Stimulated activated CD8-positive, alpha-beta memory T cell treated with anti-CD3 and anti-CD28 coated beads, Interleukin-7, amount 100 ng/mL, for 1 hour (primary cell): ENCODE measurements at places on chromosomes 5 and 9.

DNA sequence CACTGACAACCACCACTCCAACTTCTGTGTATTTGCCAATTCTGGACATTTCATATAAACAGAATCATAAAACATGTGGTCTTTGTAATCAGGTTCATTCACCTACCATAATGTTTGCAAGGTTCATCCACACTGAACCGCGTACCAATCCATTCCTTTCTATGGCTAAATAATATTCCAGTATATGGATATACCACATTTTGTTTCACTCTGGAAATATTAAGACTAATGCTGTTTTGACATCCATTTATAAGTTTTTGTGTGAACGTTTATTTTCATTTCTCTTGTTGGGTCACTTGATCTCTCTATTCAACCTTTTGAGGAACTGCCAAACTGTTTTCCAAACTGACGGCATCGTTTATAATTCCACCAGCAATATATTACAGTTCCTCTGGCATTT lies 26.3 kb upstream of the RNF38 start:
- no peak for DNase-seq

DNA sequence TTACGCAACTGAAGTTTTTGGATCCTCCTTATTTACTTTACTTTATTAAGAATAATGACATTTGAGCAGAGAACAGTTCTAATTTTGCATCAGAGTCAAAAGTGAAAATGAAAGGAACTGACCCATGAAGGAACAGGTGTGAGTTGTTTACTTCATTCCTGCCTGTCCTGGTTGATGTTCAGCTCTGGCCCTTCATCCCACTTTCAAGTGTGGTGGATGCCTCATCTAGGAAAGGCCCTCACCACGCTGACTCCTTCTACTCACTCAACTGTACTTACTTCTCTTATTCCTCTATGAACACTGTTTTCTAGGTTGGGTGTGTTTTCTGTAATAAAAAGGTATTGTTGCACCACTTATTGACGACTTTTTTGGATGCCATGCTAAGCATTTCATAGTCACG lies 61.8 kb upstream of the PLEKHG4B start:
- DNase-seq = no peak

DNA sequence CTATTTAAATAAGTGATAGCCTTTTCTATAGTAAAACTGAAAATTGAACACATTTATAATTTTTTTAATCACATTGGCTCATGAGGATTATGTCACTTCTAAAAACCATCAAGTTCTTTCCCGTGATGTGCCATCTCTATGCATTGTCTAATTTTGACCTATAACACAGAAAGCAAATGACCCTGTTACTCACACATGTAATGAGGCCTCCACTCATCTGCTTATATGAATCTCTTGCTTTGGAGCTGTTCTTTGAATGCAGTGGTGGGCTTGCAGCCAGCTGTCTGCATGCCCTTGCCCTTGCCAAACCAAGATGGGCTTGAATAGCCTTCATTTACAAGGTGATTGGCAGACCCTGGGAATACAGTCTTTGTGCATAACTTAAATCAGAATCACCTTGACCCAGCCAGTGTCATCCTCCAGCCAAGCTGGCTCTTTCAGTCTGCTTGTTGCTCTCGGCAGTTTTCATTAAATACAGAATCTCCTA lies 163.2 kb downstream of the TRIO start:
- no peak for DNase-seq

GRCh38 chr9:92770360-92770995 lies 5.8 kb upstream of the BICD2 start:
- no peak for DNase-seq

- no peak for DNase-seq
Observed at GRCh38 chr5:179131321-179131835, 71.2 kb downstream of the ZNF354C start.

GRCh38 chr9:129696944-129697655 lies 31.7 kb downstream of the PRRX2 start:
- DNase-seq = no peak

DNA sequence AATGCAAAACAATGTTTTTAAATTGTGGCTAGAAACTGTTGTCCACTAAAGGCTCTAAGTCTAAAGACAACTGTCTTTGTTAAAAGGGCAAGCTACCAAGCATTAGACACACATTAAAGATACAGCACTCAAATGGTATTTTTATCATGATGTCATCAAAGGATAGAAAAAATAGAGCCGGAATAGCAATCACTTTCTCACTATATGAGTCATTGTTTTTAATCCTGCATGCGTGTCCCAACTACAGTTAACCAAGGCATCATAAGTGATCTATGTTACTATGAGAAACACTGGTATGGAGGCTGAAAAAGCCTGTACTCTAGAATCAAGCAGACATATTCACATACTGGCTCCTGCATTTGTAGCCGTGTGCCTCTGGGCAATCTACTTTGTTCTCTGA lies 1.9 kb upstream of the PJA2 start:
- DNase-seq = no peak

GRCh38 chr5:25516141-25516540 lies 871.4 kb upstream of the CDH10 start:
- no peak for DNase-seq

- DNase-seq = no peak
Observed at GRCh38 chr9:86408121-86408520, 53.9 kb upstream of the TUT7 start.

DNA sequence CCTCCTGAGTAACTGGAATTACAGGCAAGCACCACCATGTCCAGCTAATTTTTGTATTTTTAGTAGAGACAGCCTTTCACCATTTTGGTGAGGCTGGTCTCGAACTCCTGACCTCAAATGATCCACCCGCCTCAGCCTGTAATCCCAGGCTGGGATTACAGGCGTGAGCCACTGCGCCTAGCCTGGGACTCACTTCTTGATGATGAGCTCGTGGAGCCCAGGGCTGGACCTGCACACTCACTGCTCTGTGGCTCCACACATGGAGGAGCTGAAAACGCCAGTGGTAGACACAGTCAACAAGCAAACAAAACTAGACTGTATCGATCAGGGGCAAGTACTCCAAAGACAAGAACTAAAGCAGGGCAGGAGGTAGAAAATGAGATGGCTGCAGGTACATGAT lies 59.8 kb upstream of the RPL26L1 start:
- no peak for DNase-seq

DNA sequence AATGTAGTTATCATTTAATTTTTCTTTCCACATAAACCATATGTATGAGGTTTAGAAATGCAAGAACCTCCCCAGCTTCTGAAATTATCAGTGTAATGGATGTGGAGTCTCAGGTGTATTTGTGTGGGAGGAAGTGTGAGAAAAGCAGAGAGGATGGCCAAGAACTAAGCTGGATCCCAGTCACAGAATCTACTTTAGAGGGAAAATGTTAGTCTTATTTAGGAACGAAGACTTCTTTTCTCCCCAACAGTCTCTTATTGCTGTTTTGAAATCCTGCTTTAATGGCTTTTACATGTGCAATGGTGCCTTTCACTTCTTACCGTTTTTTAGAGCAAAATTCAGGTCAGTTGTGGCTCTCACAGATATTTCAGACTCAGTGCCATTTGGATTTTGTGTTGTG lies 3.0 kb downstream of the EQTN start:
- no peak for DNase-seq

DNA sequence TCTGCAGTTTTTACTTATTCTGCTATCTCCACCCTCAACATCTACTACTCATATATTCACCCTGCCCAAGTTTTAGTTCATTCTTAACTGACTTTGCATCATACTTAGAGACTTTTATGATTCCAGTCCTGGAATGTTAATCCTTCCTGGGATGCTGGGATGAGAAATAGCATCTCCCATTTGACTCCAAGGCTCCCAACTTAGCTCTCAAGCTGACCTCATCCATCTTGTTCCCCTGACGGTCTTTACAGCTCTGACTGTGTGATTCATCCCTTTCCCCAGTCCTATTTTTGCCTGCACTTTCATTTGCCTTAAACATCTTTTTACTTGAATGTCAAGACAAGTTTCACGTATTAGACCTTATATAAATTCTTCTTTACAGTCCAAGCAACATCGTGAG lies 297.8 kb downstream of the EPB41L4A start:
- no peak for DNase-seq

DNA sequence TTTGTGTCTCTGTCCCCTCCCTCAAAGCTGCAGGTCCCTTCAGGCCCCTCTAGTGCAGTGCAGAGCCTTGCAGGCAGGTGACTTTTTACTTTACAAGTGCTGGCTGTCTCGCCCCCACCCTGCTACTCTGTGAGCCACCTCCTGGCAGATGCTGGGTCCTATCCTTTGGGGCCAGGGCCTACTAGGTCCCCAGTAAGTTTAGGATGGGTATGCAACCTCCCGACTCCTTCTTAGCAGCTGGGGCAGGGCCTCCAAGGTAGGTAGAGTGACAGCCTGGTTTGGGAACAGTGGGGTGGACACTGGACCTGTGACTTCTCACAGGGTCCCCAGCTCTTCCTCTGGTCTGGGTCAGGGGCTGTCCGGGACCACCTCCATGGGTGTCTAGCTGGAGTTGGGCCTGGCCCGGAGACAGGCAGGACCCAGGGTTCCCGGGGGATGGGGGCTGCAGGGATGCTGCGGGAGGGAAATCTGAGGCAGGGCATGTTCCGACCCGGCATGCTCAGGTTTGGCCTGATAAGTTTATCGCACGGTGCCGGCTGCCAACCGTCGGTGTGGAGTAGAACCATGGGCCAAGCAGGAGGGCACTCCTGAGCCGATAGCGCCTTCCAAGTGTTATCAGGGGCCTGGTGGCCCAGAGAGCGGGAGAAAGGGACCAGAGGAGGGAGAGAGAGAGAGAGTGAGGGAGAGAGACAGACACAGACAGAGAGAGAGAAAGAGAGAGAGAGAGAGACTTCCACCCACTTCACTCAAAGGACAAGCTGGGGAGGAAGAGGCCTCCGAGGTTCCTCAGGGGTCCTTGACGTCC lies 20.5 kb downstream of the GFI1B start:
- DNase-seq = no peak

DNA sequence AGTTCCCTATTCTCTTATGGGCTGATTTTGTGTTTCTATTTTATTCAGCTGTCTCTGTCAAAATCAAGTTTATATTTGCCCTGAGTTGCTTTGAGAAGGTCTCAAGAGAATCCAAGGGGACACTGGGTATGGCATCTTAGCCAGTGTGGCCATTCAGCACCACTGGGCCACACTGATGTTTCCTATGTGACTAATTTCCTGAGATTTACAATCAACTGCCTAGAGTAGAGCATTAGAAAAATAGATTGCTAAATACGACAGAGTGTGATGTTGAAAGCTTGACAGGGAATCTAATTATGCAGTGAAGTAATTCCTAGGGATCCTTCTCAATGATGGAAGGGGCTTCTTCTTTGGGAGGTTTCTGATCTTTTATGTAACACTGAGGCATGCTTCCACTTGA lies 141.7 kb downstream of the SV2C start:
- DNase-seq = no peak

DNA sequence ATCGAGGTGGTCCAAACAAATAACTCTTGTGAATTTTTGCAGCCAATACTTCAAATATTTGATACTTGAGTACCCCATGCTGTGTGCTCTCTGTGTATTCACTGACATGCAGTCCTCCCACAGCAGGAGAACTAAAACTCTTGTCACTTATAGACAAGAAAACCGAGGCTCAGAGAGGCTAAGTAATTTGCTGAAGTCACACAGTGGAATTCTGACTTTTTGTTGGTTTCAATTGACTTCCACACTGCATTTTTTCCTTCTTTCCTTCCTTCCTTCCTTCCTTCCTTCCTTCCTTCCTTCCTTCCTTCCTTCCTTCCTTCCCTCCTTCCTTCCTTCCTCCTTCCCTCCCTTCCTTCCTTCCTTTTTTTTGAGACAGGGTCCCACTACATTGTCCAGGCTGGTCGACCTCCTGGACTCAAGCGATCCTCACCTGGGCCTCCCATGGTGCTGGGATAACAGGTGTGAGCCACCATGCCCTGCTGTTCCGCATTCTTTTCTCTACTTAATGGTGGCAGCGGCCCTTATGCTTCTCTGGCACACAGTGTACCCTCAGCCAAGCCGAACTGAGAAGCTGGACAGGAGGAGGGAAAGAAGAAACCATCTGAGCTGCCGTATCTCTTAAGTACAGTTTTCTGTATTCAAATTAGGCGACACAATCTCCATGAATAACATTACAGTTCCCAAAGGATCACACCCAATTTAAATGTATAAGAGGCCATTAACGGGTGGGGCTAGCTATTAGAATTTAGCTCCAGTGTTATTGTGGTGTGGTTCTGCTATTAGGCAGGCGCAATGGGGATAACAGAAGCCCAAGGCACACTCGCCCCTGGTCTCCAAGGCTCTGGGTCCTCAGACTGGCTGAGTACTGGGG lies 38.4 kb upstream of the GRHPR start:
- no peak for DNase-seq

DNA sequence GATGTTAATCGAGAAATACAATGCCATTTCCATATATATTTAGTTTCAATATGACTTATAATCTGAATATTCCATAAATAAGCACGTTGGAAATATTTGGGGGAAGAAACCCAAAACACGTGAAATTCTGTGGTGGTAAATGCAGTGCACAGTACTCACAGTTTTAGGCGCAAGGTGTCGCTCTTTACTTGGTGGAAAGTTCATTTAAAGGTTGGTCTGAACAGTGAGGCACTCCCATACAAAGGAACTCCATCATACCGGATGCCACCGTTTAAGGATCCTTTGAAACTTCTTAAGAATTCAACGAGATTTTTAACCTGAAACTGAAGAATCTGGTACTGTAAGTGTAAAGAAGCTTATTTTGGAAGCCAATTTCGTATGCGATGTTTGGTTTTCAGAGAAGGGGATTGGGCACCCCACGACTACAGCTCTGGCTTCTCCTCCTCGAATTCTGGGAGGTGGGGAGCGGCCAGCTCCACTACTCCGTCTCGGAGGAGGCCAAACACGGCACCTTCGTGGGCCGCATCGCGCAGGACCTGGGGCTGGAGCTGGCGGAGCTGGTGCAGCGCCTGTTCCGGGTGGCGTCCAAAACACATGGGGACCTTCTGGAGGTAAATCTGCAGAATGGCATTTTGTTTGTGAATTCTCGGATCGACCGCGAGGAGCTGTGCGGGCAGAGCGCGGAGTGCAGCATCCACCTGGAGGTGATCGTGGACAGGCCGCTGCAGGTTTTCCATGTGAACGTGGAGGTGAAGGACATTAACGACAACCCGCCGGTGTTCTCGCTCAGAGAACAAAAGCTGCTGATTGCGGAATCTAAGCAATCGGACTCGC lies at the start of gene PCDHA11:
Gene PCDHA11, plus strand, starts transcription at position 237 of the 834 bp plus-strand sequence. Its CDS starts 147 bp downstream, at position 384.
- DNase-seq = no peak

DNA sequence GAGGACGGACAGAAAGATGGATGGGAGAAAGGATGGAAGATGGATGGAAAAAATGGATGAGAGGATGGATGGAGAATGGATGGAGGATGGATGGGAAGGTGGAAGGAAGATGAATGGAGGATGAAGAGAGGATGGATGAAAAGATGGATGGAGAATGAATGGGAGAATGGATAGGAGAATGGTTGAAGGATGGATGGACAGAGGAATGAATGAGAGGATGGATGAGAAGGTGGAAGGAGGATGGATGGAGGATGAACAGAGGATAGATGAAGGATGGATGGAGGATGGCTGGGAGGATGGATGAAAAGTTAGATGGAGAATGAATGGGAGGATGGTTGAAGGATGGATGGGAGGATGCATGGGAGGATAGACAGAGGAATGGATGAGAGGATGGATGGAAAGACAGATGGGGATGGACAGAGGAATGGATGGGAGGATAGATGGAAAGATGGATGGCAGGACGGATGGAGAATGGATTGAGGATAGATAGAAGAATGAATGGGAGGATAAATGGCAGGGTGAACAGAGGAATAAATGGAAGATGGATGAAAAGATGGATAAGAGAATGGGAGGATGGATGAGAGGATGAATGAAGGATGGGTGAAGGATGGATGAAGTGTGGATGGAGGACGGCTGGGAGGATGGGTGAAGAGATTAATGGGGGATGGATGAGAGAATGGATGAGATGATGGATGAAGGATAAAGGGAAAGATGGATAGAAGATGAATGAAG lies 217.7 kb upstream of the IER5L start:
- DNase-seq = no peak
